Foreskin fibroblast (primary cell): ENCODE measurements at places on chromosomes 5 and 9.

GRCh38 chr5:136000932-136001331 lies 27.9 kb upstream of the TGFBI start:
- no peak for DNase-seq

DNA sequence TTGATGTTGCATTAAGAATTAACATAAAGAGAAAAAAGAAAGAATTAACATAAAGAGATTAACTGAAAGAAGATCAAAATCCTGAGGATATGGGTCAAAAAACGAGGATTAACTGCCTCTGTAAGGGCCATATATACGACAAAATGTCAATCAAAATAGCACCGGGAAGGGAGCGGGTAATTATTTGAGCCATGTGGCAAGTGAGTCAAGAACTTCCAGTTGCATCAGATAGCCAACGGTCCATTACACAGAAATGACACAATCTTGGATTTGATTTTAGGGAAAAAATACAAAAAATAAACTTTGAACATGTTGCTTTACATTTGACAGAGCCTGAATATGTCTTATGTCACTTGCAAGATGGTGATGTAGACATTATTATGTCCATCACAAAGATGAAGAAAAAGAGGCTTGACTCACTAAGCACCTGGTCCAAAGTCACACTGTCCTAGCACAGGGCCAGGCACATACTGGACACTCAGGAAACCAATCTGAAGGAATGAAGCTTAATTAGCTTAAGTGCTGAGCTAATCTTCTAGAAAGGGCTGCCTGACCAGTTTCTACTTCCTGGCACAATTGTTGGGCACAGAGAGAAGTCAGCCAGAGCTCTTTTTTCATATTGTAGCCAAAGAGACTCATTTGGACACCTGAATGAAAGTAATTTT lies 273.2 kb upstream of the PAPPA start:
- DNase-seq, result no peak

DNA sequence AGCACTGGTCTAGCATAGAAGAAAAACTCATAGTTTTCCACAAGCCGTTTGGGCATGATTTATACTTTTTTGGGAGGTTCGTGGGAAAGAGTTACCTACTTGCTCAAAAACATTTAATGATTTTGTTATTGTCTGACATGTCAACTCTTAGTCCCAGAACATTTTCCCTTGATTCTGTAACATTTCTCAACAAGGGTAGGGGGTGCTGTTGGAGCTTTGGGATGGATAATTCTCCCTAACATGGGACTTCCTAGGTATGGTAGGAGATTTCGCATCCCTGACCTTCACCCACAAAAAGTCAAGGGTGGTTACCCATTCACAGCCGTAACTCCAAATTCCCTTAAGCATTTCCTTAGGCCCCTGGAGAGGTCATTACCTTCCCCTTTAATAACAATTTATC lies 378.0 kb downstream of the YTHDC2 start:
- no peak for DNase-seq

GRCh38 chr9:113998525-113999255 lies 79.4 kb downstream of the AMBP start:
- no peak for DNase-seq

DNA sequence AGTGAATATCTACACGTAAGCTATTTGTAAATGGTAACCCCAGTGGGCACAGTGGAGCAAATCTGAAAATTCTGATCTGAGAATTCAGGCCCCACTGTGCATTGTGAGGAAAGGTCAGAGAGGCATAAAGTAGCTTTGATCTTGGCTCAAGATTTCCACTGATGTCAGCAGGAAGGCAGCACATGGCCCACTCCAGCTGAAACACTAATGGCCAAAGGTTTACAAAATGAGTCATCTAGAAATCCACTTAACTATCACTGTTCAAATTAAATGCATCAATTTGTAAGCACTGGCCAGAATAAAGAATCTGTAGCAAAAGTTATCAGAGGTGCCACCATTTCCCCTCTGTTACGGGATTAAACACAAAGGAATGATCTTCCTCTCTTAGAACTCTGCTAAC lies 191.6 kb downstream of the C9orf152 start:
- DNase-seq, result peak; percentile 86

DNA sequence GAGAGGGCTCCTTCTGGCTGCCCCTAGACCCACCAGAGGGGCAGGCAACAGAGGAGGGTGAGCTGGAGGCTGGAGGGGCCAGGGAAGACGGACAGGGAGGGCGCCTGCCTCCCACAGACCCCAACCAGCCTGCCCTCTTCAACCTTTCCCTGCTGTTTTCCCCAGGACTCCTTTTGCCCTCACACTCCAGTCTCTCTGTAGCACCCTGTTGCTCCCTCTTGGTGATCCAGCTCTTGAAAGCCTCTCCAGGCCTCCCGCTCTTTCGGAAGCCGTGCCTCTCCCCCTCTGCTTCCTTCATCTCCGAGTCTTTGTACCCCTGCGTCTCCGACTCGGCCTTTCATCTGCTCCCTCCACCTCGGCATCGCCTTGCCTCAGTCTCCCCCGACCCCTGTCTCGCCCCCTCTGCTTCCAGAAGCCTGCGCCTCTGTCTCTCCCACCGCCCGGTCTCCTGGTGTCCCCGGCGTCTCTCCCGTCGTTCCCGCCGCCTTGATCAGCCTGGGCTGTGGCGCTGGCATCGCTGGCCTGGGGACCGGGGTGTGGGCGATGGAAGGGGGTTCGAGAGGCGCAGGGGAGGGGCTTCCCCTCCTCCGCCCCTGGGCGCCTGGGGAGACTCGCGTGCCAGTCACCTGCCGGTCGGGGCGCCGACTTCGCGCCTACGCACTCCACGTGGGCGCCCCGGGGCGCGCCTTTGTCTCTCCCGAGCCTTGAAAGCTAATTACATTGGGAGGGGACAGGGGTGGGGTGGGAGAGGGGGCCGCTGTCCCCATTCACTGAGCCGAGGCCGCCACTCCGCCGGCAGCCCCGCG lies 5.3 kb upstream of the PRDM12 start:
- no peak for DNase-seq

- no peak for DNase-seq
These were observed 51.7 kb downstream of the MTAP start for GRCh38 chr9:21854119-21854518.

- DNase-seq, result no peak
These were observed 129.6 kb downstream of the SEC61B start for GRCh38 chr9:99351647-99352046.

GRCh38 chr9:37364751-37365360 lies 57.6 kb upstream of the GRHPR start:
- no peak for DNase-seq

DNA sequence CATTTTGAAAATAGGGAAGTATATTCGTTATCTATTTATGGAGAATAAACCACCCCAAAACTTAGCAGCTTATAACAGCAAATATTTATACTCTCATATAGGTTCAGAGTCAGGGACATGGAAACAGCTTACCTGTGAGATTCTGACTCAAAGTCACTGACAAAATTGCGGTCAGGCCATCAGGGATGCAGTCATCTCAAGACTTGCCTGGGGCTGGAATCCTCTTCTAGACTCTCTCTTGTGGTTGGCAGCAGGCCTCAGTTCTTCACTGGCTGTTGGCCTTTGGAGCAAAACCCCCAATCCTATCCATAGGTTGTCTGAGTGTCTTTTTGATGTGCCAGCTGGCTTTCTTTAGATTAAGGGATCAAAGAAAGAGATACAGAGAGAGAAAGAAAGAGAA lies 275.6 kb downstream of the SEC61B start:
- DNase-seq, result no peak

DNA sequence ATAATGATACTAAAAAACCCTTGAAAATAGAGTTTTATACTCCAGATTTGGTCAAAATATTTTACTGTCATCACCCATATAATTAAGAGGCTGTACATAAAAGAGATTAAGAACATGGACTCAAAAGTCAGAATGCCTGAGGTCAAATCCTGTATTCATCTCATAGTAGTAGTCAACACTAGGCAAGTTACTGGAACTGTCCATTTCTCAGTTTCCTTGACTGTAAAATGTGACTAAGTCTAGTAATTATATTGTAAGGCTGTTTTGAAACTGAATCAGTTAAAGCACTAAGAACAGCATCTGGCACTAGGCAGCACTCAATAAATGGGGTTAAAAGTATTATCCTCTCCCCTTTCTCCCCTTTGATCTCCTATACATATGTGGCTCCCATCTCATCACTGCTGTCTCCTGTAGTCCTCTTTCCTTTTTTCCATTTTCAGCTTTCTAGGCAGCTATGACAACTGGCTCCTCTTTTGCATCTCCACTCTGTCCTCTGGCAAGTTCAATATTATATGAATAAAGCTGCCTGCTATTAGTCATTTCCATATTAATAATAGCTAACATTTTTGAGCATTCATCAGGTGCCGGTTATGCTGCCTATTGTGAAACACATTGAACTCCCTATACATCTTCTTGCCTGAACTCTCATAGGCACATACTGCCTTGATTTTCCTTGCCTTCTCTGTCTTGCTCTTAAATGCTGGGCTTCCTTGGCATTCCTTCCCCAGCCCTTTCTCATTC lies 185.8 kb upstream of the NREP start:
- no peak for DNase-seq

DNA sequence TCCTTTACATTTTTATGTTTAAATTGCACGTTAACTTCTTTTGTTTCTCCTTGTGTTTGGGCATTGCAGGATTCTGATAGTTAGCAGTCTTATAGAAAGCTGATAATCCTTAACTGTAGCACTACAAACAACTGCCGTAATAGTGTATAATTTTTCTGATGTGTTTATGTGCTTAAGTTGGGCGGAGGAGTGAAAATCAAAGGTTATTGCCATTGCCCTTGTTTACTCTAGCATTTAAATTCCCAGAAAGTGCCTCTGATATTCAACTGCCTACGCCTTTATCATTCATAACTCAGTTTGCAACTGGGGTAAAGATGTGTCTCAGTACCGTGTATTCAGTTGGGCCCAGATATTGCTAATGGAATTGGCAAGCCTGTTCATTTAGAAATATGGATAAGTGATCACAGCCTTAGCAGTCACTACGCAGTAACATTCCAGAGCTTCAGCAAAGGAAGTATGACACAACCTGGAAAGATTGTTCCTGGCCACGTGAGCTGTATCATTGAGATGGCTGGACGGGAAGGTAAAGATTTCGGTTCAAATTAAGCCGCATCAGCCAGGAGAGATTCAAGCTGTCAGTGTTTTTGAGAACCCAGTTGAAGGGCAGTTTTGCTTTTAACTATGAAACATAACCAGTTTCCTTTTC lies 28.1 kb upstream of the LRRTM2 start:
- DNase-seq, result peak; percentile 32

GRCh38 chr5:117872798-117873368 lies 1115.5 kb downstream of the DTWD2 start:
- no peak for DNase-seq

GRCh38 chr5:144304688-144305087 lies 134.0 kb downstream of the KCTD16 start:
- DNase-seq, result no peak

DNA sequence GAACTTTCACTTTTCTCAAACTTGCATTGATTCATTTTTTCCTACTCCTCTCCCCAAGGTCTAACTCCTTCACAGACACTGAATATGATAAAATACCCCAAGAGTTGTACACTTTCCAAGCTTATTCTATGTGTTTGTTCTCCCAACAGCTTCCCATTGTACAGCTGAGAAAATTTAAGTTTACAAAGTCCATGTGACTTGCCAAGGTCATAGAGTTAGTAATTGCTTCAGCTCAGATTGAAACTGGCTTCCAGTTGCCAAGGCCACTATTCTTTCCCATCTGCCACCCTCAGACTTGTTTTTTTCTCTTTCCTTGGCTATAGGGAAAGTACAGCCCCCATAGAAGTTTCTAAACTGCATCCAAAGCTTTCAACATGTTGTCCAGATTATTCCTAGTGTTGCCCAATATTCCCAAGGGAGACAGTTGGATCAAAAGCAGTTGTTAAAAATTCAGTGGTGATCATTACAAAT lies 34.8 kb downstream of the TNFSF8 start:
- peak; percentile 76 for DNase-seq

GRCh38 chr5:8458038-8458383 lies 589.1 kb downstream of the MTRR start:
- DNase-seq, result peak; percentile 10

- no peak for DNase-seq
These were observed 11.4 kb upstream of the TEX48 start for GRCh38 chr9:114693248-114693855.

GRCh38 chr9:126682928-126683697 lies 69.4 kb downstream of the LMX1B start:
- peak; percentile 15 for DNase-seq

GRCh38 chr5:125604104-125604503 lies 819.1 kb upstream of the GRAMD2B start:
- DNase-seq, result peak; percentile 33

DNA sequence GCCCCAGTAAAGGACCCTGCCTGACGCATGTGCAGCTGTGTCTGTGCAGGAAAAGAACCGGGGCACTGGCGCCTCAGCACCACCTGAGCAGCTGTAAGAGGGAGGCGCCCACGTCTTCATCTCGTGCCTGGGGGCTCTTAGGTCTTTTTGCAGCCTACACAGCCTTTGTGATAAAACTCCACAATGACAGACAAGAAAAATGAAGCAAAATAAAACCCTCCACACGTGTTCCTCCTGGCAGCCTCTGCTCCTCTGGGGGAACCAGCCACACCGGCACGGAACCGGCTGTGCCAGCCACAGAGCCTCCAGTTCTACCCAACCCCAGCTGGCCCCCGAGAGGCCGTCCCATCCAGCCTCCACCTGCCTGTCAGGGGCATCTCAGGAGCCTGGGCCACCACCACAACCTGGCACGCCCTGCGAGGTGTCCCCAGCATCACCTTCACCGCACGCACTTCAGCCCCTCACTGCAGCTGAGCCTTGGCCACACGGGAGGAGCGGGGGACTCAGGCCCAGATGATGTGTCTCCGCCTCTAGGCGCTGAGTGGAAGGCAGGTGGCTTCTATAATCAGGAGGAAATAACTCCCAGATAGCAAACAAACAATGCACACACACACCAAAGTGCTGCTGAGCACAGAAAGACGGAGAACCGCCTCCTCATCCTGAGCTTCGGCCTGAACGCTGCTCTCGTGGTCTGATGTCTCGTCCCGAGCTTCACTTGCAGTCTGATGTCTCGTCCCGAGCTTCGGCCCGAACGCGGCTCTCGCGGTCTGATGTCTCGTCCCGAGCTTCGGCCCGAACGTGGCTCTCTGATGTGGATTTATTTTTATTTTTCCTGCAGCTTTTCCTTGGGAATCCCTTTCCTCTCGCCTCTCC lies 28.6 kb upstream of the NSMF start:
- no peak for DNase-seq

DNA sequence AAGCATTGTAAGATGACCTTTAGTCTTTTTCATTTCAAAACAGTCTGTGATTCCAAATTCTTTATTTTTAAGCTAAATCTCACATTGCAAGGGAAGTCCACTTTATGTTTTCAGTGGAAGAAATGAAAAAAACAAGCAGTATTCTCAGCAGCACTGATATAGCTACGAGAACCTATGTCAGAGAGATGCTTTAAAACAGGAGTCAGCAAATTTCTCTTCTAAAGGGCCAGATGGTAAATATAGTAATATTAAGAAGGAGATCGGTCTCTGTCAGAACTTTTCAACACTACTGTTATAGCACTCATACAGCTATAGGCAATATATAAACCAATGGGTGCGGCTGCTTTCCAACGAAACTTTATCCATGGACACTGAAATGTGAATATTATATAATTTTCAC lies 18.7 kb downstream of the IL31RA start:
- no peak for DNase-seq

- peak; percentile 18 for DNase-seq
These were observed 227.7 kb downstream of the SMARCA2 start for GRCh38 chr9:2242831-2243330.

GRCh38 chr5:68545636-68546295 lies 330.2 kb downstream of the PIK3R1 start:
- no peak for DNase-seq

- no peak for DNase-seq
These were observed 48.9 kb upstream of the CACNA1B start for GRCh38 chr9:137828527-137829259.
